ENCODE measurements at places on chromosomes 16 and 17. TPM values are rescaled to one million over a fixed set of nuclear protein-coding genes. Genes with fewer than 3 reads are reported as not detected.

Gene TPSD1
- not detected for total RNA-seq

Gene ACSM5
- total RNA-seq: not detected

Gene ZNF598
- total RNA-seq: 45.2 TPM

Gene PRSS22
- total RNA-seq: 0.37 TPM

Gene CLDN7
- 1.2 TPM for total RNA-seq

Gene PIK3R5
- 177 TPM for total RNA-seq

Gene C17orf107
- total RNA-seq: 12.8 TPM

Gene SLC6A2
- not detected for total RNA-seq

Gene KIF2B
- total RNA-seq: not detected

Gene WNT3
- not detected for total RNA-seq

DNA sequence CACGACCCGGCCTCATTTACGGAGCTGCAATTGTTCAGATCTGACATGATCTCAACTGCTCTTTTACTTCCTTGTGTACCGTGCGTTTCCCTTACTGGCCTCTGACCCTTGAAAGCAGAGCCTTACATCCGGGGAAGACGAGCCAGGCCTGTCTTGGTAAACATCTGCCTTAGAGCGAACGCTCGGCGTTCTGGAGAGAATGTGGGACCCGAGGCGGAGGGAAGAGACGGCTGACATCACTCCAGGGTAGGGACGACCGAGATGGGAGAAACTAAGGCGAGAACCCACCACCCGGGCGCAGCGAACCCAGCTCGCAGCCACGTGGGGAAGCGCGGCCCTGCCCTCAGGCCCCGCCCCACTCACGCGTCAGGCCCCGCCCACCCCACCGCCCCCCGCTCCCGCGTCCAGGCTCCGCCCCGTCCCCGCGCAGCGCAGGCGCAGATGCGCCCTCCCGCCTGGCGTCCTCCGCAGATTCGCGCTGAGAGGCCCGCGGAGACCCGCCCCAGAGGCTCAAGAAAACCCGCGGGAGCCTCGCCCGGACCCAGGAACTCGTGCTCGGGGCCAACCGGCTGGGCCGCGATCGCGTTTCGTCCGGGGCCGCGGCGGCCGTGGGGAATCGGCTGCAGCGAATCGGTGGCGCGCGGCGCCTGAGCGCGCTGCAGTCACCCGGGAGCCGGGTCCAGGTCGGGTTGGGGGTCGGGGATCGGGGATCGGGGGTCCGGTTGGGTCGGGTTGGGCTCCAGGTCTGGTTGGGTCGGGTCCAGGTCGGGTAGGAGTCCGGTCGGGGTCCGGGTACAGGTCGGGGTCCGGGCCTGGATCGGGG lies at the start of gene TELO2:
Gene TELO2, plus strand, starts transcription at position 438 of the 823 bp plus-strand sequence. CDS start 922 bp downstream, outside the sequence.
- peak within 1 kb of the TSS; percentile 95 for H3K4me3 ChIP-seq
- DNase-seq: peak; percentile 93
- H3K4me1 ChIP-seq: peaks cover 9% of the 10 kb centered on the region
- H3K27me3 ChIP-seq: no peaks in the 10 kb centered on the region
- H3K27ac ChIP-seq: peak within 1 kb of the TSS; percentile 95
- no peaks in the 10 kb centered on the region for H3K36me3 ChIP-seq

DNA sequence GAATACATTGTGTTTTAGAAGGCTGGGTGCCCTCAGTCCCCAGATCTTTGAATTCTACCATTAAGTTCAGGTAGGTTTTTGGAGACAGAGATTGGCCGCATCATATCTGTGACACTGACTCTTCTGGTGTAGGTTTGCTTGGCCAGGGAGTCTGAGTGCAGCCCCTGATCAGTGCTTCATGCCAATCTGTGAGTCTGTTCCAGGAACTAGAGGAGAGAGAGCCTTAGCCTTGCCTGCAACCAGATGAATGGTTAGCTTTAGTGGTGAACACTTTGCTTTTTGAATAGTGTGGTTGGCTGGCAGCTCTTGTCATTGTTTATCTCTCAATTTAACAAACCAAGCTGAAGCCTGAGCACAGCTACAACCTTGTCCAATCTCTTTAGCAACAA lies 87.8 kb downstream of the PLXDC1 start:
- no peak overlapping the region for H3K4me3 ChIP-seq
- DNase-seq: no peak
- H3K27me3 ChIP-seq: no peaks in the 10 kb centered on the region
- peaks cover 2% of the 10 kb centered on the region for H3K4me1 ChIP-seq

- H3K27ac ChIP-seq: no peak overlapping the region
- DNase-seq: no peak
- no peaks in the 10 kb centered on the region for H3K4me1 ChIP-seq
These were observed 10.6 kb upstream of the PKMYT1 start for GRCh38 chr16:2990891-2991290.

GRCh38 chr16:19829844-19830692 lies 54.6 kb downstream of the GPRC5B start:
- no peaks in the 10 kb centered on the region for H3K36me3 ChIP-seq
- no peak overlapping the region for H3K27ac ChIP-seq
- no peak for DNase-seq
- H3K4me1 ChIP-seq: no peaks in the 10 kb centered on the region
- no peaks in the 10 kb centered on the region for H3K27me3 ChIP-seq

DNA sequence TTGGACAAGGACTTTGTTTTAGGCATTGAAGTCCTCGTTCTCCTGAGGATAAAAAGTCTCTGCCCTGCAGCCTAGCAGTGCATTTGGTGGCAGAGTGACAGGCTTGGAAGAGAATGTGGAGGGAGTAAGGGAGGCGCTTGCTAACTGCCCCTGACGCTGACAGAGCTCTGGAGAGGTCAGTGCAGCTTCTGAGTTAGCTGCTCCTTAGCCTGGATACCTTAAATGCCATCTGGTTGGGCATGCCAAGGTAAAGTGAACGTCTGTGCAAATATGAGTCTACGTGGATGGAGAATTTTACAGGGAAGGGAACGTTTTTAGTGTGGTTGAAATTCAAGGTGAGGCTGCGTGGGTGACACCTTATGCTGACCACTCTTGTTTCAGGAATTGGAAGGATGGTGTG lies 44.4 kb downstream of the SEC14L1 start:
- no peaks in the 10 kb centered on the region for H3K27me3 ChIP-seq
- no peaks in the 10 kb centered on the region for H3K36me3 ChIP-seq
- H3K4me1 ChIP-seq: peaks cover 36% of the 10 kb centered on the region

- H3K4me3 ChIP-seq: no peak overlapping the region
- no peak overlapping the region for H3K27ac ChIP-seq
- no peaks in the 10 kb centered on the region for H3K27me3 ChIP-seq
These were observed 30.4 kb upstream of the SMPD3 start for GRCh38 chr16:68478526-68479250.

DNA sequence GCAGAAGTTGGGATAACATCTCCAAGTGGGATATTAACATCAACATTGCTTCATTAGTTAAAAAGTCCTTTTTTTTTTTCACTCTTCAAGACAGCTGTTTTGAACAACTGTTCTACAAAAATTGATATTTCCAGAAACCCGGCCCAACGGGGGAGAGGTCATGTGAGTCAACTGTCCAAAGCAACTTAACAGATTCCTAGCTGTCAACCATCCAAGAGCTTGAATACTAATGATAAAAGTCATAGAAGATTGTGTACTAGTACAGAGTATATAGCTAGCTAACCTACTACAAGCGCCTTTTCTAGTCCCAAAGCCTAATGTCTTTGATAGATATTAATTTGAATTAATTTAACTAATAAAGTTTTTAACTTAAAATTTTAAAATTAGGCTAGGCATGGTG lies 172.0 kb downstream of the CYB561 start:
- H3K36me3 ChIP-seq: peaks cover 3% of the 10 kb centered on the region
- peaks cover 4% of the 10 kb centered on the region for H3K4me1 ChIP-seq
- no peak for DNase-seq
- no peak overlapping the region for H3K27ac ChIP-seq
- H3K4me3 ChIP-seq: no peak overlapping the region

GRCh38 chr17:45299361-45299760 lies 17.5 kb downstream of the MAP3K14 start:
- H3K4me3 ChIP-seq: no peak overlapping the region
- no peak overlapping the region for H3K27ac ChIP-seq
- peaks cover 63% of the 10 kb centered on the region for H3K4me1 ChIP-seq
- no peak for DNase-seq

GRCh38 chr17:68803164-68803929 lies 151.8 kb downstream of the ABCA8 start:
- H3K36me3 ChIP-seq: no peaks in the 10 kb centered on the region
- no peak for DNase-seq
- peaks cover 23% of the 10 kb centered on the region for H3K27me3 ChIP-seq
- H3K4me3 ChIP-seq: no peak overlapping the region
- H3K27ac ChIP-seq: no peak overlapping the region

- peaks cover 20% of the 10 kb centered on the region for H3K4me1 ChIP-seq
- DNase-seq: no peak
- no peaks in the 10 kb centered on the region for H3K36me3 ChIP-seq
- no peaks in the 10 kb centered on the region for H3K27me3 ChIP-seq
- peak overlapping the region; percentile 56 for H3K27ac ChIP-seq
- H3K4me3 ChIP-seq: peak overlapping the region; percentile 94
These were observed 502 bp downstream of the FAAP100 start for GRCh38 chr17:81551458-81552243.

GRCh38 chr17:29572691-29573557 lies 4.4 kb downstream of the TP53I13 start:
- no peak overlapping the region for H3K4me3 ChIP-seq
- no peaks in the 10 kb centered on the region for H3K27me3 ChIP-seq
- peaks cover 2% of the 10 kb centered on the region for H3K36me3 ChIP-seq
- H3K4me1 ChIP-seq: peaks cover 24% of the 10 kb centered on the region

- peaks cover 2% of the 10 kb centered on the region for H3K36me3 ChIP-seq
- no peak overlapping the region for H3K4me3 ChIP-seq
- peaks cover 52% of the 10 kb centered on the region for H3K27me3 ChIP-seq
- H3K27ac ChIP-seq: no peak overlapping the region
These were observed 80.5 kb downstream of the COPRS start for GRCh38 chr17:31778523-31778922.

DNA sequence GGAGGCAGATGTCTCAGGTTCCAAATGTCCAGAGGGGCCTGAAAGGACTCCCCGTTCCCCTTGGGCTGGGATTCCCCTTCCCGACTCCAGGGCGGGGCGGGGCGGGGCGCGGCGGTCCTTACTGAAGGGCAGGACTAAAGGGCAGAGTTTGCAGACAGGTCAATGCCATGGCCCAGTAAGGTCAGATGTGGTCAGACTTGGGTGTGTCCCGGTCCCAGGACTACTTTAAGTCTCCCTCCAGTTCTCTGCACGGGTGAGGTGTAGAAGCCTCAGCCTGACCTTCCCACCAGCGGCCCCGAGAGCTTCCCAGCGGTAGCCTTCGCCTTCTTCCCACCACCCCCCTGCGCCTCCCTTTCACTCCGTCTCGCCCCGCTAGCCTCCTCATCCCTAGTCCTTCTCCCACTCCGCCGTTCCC lies 532 bp downstream of the KDM6B start:
- H3K4me1 ChIP-seq: peaks cover 48% of the 10 kb centered on the region
- peaks cover 2% of the 10 kb centered on the region for H3K36me3 ChIP-seq
- peak; percentile 65 for DNase-seq
- peak overlapping the region; percentile 100 for H3K27ac ChIP-seq

GRCh38 chr17:71677439-71677838 lies 443.4 kb upstream of the SOX9 start:
- no peak for DNase-seq
- H3K27ac ChIP-seq: no peak overlapping the region
- no peaks in the 10 kb centered on the region for H3K4me1 ChIP-seq

GRCh38 chr16:49453983-49454382 lies 80.4 kb downstream of the C16orf78 start:
- H3K36me3 ChIP-seq: peaks cover 2% of the 10 kb centered on the region
- H3K27me3 ChIP-seq: peaks cover 31% of the 10 kb centered on the region
- H3K4me3 ChIP-seq: no peak overlapping the region

GRCh38 chr17:20314834-20315233 lies 152.5 kb downstream of the LGALS9B start:
- H3K27ac ChIP-seq: no peak overlapping the region
- no peaks in the 10 kb centered on the region for H3K4me1 ChIP-seq
- no peak overlapping the region for H3K4me3 ChIP-seq
- H3K36me3 ChIP-seq: peaks cover 3% of the 10 kb centered on the region

DNA sequence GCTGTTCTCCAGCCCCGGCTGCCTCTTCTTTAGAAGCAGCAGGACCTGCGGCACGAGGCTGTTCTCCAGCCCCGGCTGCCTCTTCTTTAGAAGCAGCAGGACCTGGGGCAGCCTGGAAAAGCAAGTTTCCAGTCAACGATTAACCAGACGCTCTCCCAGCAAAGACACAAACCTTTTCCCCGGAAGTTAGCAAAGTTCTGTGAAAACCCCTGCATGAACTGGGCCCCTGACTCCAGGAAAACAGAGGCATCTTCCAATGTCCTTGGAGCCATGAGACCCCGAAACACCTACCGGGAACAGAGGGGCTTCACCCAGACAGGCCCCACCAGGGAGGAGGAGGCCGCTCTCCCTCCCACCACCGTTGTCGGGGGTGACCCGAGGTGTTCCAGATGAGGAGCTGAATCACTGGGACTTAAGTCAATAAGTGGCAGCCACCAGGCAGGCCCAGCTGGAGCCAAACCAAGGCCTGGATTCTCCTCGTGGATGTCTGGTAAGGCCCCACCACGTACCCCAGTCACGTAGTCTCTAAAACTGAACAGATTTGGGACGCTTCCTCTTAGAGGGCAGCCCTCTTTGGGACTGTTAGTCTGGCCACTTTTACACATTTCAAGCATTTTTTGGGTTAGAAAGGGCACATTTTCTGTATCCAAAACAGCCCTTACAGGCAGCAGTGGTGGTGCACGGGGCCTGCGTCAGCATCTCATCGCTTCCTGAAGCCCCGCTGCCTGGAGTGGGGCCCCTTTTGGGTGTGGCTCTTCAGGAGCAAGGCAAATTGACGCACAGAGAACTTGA lies at the start of gene RPH3AL:
Gene RPH3AL, minus strand, starts transcription at position 387 of the 792 bp plus-strand sequence. CDS start 25,264 bp downstream, outside the sequence.
- H3K4me3 ChIP-seq: no peak within 1 kb of the TSS
- no peak for DNase-seq
- H3K27me3 ChIP-seq: peaks cover 7% of the 10 kb centered on the region
- H3K27ac ChIP-seq: no peak within 1 kb of the TSS

DNA sequence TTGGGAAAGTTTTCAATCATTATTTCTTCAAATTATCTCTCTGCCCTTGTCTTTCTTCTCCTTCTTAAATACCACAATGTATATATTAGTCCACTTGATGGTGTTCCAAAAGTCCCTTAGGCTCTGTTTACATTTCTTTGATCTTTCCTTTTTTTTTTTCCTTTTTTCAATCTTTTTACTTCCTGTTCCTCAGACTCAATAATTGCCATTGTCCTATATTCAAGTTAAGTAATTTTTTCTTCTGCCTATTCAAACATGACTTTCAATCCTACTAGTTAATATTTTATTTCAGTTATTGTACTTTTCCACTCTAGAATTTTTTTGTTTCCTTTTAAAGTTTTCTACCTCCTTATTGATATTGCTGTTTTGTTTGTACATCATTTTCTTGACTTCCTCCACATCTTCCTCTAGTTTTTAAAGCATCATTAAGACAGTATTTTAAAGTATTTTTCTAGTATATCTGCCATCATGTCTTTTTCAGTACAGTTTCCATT lies 15.8 kb upstream of the UQCRC2 start:
- peak overlapping the region; percentile 67 for H3K27ac ChIP-seq
- H3K27me3 ChIP-seq: peaks cover 10% of the 10 kb centered on the region
- H3K36me3 ChIP-seq: peaks cover under 1% of the 10 kb centered on the region
- peak overlapping the region; percentile 12 for H3K4me3 ChIP-seq
- H3K4me1 ChIP-seq: peaks cover 11% of the 10 kb centered on the region

Measured in T-helper 17 cell (primary cell).